ENCODE measurements at places on chromosomes 12 and 14.

- peak; percentile 40 for DNase-seq
These were observed 439.0 kb upstream of the STXBP6 start for GRCh38 chr14:25488961-25489360.

GRCh38 chr14:101875727-101876554 is 88.4 kb upstream of the DYNC1H1 start:
- no peak for DNase-seq

- no peak for DNase-seq
These were observed 41.1 kb downstream of the CYP46A1 start for GRCh38 chr14:99724939-99725773.

DNA sequence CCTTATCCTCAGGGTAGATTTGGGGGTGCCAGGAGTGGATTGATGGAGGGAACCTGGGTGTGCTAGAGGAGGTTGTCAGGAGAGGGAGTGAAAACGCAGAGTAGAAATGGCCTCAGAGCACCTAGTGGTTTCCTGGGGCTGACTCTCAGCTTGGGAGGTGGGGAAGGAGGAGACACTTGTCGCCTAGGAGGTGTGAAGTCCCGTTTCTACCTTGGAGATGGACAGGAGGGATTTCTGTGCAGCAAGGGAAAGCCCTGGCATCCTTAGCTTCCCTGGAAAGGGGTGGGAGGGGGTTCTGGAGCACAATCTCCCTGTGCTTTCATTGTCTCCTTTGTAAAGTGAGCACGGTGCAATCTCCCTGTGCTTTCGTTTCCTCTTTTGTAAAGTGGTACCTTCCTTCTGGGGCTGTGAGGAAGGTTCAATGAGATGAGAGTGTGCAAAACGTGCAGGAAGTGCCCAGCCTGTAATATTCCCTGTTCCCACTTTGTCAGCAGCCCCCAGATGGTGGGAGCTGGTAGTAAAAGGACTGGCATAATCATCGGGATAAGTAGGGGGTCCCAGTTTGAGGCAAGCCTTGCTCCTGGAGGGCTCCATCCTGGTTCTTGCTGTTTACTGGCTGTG is 1.6 kb downstream of the OAS3 start:
- no peak for DNase-seq

DNA sequence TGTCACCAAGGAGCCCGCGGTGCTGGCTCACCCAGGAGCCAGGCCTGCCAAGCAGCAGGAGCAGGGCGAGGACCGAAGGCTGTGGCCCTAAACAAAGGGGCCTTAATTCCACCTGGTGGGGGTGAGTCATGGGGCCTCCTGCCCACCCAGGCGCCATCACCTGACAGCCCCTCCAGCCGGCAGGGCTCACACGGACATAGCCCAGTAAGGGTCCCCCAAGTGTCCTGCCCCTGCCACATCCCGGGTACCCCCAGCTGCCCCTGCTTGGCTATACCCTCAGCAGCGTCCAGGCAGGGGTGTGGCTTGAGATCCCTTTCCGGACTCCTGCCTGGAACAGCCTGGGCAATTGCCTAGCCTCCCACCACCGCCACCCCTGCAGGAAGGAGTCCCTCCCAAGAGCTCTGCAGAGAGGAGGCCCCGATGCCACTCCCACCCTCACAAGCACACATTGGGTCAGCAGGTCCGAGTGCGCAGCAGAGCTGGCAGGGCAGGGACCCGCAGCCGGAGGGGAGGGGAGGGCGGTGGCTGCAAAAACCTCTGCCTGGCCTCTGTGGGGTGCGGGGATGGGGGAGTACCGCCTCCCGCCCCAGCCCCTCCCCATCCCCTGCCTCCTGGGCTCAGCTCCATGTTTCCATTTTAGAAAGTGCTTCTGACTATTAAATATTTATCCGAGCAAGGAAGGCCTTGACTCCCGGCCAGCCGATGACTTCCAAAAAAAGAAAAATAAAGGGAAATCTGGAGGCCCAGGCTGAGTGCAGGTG is 4.6 kb downstream of the AHNAK2 start:
- DNase-seq = peak; percentile 87

DNA sequence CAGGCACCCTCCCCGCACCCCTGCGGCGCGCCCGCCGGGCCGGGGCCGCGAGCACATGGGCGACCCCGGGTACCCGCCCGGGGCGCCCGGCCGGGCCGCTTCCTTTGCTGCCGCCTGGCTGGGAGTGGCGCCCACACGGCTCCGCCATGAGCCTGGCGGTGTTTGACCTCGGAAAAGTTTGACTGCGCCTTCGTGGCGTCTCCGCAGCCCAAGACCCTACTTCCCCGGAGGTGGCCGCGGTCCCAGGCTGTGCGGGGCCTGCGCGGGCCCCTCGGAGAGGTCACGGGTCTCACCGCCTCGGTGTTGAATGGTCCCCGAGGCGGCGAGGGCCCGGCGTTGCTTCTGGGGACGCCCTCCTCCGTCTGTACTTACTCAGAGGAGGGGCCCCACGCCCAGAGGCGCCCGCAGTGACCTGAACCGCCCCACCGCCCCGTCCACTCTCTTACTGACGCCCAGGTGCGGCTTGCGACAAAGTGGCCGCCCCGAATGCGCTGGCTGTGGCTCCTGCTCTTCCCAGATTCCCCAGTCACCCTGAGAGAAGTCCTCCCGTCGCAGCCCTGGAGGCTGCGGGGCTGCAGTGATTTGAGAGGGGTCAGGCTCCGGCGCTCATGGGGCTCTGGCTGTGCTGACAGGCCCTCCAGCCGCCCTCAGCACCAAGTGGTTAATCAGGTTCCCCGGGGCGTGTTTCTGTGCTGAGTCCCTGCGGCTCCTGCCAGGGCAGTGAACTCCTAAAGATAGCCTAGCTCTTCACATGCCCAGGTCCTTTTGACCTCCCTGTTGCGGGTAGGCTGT is 5.8 kb downstream of the KMT5A start:
- DNase-seq = peak; percentile 61

DNA sequence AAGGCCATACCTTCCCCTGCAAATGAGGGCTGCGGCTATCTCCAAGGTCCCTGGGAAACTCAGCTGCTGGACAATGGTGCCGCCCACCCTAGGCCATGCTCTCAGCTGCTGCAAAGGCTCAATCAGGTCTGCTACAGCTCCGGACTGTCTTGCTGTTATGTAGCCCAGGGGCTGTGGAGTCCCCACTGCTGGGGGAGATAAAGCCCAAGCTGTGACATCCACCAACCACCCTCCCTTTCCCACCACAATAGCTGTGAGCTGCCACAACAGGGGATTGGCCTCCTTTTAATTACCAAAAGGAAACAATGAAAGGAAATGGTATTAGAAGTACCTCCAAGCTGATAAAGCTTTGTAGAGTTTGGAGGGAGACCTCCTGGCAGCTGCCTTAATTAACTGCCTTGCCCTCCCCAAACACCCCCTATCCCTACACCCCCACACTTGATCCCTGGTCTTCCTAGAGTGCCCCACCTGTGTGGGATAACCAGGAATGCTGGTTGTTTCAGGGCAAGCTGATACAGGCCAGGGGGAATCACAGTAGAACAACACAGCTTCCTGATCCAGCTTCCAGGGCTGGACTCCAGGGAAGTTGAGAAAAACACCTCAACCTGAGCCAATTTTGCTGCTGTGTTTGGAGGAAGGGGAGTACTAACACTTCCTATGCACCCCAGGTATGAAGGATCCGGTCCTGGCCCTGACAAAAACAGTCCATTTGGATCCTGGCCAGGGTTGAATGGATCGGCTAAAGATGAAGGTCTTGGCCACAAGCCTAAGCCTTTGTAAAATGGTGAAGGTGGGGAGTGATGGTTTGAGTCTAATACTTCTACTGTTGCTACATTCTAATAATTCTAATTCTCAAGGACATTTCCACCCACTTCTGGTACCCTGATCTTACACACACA is at the start of gene VWF:
TSS of gene VWF (minus strand) at position 260 of the 899 bp plus-strand sequence. CDS start 1,474 bp downstream, outside the sequence.
- DNase-seq = no peak

- no peak for DNase-seq
These were observed 1.8 kb downstream of the INHBE start for GRCh38 chr12:57456737-57457490.

DNA sequence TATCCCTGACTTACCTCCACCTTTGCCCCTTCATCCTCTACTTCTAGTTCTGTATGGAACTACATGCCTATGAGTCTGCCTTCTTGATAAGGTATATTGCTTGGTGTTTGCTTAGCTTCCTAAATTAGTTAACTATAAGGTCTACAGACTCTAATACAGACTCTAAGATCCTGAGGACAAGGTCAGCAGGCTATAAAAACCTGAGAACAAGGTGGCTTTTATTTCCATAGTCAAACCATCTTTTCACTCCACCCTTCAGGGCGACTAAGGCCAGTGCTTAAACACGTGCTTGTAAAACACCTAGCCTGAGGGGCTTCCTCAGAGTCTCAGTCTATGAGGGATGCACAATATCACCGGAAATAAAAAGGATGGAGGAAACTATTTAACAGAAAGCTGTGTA is 36.1 kb upstream of the COL2A1 start:
- DNase-seq = no peak

DNA sequence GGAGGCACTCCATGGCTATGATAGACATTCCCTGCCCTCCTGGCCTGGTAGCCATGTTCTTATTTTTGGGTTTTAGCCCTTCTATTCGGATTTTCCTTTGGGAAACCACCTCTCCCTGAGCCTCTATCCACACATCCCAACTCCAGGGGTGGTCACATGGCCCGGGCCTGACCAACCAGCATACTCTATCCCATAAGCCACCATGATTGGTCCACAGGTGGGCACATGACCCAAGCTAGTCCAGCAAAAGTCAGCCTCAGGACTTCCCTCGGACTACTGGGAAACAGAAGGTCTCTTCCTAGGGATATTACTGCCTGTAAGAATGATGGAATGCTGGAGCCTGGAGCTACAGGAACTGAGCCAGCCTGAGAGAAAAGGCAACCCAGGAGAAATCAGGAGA is 12.5 kb downstream of the PRIMA1 start:
- DNase-seq = no peak

- DNase-seq = no peak
These were observed 138.4 kb downstream of the RAD51B start for GRCh38 chr14:67957946-67958345.

DNA sequence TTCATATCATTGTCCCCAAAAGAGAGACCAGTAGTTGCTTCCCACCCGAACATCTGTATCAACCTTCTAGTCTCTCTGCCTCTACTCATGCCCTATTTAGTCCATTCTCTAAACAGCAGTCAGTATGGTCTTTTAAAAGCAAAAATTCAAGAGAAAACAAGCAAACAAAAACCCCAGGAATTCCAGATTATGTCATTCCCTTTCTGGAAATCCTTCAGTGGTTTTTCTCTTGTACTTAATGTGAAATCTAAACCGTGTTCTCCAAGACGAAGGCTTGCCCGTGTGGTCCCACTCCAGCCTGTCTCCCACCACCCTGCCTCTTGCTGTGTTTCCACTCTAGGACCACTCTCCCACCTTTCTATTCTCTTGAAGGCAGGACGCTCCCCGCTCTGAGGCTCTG is 90.8 kb downstream of the TMEM30B start:
- DNase-seq = no peak

- DNase-seq = peak; percentile 5
These were observed 536 bp upstream of the SLC35E3 start for GRCh38 chr12:68745376-68745903.

DNA sequence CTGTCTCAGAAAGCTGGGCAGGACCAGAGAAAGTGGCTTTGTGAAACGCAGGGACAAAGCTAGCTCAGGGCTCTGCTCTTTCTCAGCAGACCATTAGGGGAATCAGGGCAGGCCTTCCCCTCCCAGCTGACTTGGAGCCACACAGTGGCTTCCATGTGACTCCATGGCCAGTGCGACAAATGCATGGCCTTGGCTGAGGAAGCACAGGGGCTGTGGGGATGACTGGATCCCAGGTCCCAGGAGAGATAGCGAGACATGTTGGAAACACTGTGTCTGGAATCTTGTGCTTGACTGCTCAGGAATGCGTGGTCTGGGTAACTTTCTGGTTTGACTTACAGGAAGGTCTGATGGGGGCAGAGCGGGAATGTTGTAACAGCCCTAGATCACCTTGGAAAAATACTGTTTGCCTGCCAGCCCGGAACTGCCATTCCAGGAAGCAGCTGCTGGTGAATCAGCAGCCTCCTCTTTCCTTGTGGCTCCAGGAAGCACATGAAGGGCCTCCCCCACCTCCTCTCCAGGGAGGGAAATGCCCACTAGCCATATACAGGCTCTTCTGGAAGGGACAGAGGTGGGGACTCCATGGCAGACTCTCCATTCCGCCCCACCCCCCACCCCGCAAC is 133.5 kb upstream of the HIF1A start:
- peak; percentile 98 for DNase-seq

DNA sequence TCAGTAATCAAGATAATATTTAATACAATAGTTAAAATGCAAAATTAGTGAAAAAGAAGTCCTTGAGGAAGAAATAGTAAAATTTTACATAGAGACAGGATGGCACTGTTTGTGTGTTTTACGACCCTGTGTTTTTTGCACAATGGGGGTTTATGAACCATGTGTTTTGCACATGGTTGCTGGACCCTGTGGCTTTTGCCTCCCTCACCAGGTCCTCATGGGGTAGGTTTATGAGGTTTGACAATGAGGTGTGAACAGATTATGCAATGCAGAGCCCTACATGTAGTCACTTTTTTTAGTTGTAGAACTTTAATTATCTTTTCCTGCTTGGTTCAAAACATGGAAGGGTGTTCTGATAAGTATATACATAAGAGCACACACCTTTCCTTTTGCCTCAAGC is 366.3 kb upstream of the FAR2 start:
- no peak for DNase-seq

DNA sequence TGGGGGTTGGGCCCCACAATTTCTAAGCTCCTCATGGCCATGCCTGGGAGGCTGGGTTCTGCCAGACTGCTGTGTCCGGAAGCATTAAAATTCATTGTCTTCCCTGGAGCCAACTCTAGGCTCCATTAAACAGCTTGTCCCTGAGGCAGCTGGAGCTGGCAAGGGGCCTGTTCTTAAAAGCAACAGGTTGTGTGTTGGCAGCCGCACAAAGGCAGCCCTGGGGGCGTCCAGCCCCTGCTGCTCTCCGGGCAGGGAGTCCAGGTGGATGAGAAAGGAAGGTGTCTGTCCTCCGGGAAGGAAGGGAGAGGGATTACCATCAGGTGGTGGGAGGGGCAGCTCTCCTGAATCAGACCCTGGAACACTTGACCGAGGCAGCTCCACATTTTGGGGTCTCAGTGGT is 98.9 kb downstream of the CHST11 start:
- no peak for DNase-seq

GRCh38 chr14:80216818-80217217 is 5.5 kb upstream of the DIO2 start:
- DNase-seq = no peak

GRCh38 chr12:92503029-92503931 is 199.5 kb upstream of the PLEKHG7 start:
- DNase-seq = peak; percentile 52

DNA sequence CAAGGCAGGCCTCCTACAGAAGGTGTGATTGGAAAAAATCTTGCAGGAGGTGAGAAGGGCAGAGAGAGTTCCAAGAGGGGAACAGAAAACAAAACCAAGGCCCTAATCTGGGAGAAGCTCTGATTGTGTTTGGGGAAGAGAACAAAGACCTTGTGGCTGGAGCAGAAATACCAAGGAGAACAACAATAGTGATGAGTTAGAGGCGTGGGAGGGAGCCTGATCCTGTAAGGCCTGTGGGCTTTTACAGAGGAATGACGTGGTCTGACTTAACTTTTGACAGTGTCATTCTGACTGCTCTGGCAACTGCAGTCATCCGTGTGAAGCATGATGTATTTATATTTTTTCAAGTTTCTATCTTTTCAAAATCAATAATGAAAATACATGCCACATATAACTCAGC is 200.6 kb downstream of the ANO4 start:
- no peak for DNase-seq

- DNase-seq = no peak
These were observed 254.2 kb upstream of the FKBP4 start for GRCh38 chr12:2540535-2540941.

- DNase-seq = no peak
These were observed 105.7 kb upstream of the RESF1 start for GRCh38 chr12:31853520-31853919.

GRCh38 chr12:47307680-47308399 is 228.1 kb upstream of the AMIGO2 start:
- peak; percentile 21 for DNase-seq

Data from muscle of back (tissue), 13 donors.